Activated T-helper 1 cell treated with anti-CD3 and anti-CD28 coated beads, Interleukin-2, amount 50 U/mL, for 16 hours (primary cell): ENCODE measurements at places on chromosomes 16 and 17.

DNA sequence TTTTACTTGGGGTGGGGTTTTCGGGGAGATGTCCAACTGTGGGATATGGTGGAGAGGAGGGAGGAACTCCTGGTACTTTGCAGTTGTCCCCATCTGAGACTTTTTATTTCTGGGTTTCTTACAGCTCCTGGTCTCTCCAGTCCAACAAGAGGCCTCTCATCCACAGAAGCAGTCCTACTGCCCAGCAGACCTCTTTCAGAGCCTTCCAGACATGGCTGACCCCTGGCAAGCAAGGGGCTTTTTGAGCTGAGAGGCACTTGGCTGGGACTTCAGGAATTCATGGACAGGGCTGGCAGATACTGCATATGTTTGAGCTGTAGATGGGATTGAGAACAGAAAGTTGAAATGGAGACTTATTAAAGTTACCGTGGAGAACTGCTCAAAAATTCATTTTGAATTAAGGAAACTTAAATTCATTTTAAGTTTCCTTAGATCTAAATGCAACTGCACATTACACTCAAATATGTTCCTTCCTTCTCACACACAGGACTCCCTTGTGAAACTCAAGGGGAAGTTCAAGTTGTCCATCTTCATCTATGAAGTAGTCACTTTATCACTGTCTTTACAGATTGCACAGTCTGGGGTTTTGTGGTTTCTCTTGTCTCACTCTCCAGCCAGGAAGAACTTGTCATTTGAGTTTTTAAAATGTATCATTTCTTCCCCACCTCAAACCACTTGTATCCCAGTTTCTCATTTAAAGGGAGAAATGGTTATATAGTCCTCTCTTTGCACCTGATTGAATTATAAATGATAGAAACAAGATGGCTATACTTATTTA, 1.1 kb downstream of the LASP1NB start:
- DNase-seq = no peak

DNA sequence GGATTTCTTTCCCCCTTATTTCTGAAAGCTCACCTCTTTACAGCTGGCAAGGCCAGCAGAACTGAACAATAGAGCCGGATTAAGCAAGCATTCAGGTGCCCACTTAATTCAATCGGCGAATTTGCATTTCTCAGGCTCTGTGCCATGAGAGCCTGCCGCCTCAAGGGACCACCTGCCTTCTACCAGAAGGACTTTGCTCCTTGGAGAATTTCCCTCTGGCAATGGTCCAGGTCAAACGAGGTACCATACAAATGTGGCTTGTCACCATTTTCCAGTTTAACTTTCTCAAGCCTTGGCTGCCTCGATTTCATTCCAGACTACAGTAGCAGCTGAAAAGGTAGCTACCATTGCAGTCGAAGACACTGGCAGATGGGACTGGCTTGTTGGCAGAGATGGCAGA, 534.0 kb downstream of the MAF start:
- no peak for DNase-seq

- DNase-seq = no peak
Observed at GRCh38 chr16:19698480-19699465, 19.3 kb downstream of the KNOP1 start.

DNA sequence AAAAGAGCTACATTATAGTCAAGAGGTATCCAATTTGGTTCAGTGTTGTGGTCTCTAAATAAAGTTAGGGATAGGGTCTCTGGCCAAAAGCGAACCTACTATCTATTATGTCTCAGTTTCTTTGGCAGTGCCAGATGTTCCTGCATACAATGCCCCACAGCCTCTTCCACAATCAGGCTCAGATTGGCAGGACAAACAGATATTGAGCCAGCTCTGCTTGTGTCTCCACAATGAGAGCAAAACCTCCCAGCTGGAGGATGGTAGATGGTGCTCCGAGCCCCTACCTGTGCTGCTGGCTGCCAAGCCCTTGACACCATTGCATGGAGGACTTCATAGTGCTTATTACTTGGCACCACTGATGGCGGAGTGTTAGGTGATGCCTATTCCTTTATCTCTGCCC, 19.7 kb downstream of the PHAF1 start:
- no peak for DNase-seq

DNA sequence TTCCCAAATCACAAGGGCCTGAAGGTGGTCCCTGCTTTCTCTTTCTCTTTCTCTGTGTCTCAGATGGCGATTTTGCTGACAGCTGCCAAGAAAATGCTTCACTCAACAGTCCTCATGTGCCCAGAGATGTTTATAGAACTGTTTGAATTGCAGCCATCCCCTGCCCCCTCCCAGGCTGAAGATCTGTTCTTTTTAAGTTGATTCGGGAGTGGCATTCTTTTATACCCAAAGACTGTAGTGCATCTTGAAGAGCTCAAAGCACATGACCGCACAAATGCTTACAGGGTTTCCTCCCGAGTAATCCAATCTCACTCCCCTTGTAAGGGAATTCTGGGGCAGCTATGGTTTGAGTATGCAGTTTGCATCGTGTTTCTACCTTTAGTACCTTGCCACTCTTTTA, 75.7 kb downstream of the SEC14L1 start:
- DNase-seq = no peak

GRCh38 chr17:75557075-75557851, 30.3 kb upstream of the MYO15B start:
- no peak for DNase-seq

DNA sequence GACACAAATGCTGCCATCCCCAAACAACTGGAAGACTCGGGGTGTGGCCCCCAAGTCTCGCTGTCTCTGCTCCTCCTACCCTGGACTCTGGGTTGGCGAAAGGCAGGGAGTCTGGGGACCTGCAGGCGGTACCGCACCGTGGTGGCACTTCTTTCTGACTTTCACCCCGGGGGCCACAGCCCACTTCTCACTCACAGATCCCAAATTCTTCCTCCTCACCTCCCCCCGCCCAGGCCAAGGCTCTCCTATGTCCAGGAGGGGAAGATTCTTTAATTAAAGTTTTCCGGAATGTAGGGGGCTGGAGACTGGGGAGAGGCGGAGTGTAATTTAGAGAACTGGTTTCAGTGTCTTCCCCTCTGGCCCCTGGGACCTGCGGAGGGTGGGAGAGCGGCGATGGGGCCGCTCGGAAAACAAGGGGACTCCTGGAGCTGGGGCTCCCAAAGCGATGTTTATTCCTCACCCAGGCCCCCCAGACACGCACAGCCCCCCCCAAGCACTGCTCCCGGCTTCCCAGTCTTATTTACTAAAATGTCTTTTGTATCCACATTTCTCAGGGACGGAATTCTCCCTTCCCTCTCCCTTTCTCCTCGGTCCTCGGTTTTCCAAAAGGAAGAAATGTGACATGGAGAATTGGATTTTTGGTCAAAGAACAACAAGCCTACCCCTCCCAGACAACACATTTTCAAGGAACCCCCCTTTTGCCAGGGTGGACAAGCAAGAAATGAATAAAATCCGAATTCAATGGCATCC, 1.2 kb downstream of the WNT3 start:
- no peak for DNase-seq

DNA sequence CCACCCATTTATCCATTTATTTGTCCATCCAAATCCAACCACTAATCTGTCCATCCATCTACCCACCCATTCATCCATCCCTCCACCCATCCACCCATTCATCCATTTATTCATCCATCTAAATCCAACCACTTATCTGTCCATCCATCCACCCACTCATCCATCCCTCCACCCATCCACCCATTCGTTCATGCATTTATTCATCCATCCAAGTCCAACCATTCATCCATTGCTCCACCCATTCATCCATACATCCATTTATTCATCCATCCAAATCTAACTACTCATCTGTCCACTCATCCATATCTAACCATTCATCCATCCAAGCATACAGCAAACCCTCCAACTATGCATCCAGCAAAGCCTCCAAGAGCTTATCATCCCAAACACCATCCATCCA, 267.3 kb downstream of the XYLT1 start:
- no peak for DNase-seq

DNA sequence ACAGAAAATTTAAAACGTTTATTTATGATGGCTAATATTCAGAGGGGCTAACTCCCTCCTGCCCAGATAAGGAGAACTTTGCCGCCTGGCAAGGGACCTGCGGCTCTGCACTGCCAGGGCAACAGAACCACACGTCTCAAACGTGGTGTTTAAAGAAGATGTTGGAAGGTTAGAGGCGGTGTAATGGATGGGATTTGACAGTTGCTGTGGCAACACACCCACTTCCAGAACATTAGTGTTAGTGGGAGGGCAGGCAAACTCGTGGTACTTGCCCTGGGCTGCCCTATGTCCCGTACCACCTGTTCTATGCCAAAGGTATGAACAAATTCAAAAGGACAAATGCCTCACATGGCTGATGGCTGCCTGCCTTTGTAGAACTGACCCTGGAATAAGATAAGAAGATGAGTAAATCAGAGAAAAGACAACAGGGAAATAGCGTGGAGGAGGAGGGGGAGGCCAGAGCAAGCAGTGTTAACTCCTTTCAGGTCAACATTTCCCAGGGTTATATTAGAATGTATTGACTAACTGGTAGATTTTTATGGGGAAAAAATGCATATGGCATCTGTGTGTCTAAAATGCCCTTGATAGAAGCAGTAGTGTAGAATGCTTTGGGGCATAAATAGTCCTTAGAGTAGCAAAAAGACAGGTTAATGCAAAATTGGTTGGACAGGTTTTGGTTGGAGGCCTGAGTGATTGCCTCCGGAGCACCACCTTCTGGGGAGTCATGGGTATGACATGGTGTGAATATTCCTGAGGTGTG, 30.8 kb downstream of the HLF start:
- peak; percentile 11 for DNase-seq

- DNase-seq = no peak
Observed at GRCh38 chr16:51579652-51580360, 428.7 kb upstream of the SALL1 start.

- DNase-seq = no peak
Observed at GRCh38 chr16:53695070-53695469, 8.6 kb downstream of the RPGRIP1L start.

- DNase-seq = no peak
Observed at GRCh38 chr16:12098429-12099310, 122.1 kb downstream of the SNX29 start.
